ENCODE measurements at places on chromosomes 7 and 10.

DNA sequence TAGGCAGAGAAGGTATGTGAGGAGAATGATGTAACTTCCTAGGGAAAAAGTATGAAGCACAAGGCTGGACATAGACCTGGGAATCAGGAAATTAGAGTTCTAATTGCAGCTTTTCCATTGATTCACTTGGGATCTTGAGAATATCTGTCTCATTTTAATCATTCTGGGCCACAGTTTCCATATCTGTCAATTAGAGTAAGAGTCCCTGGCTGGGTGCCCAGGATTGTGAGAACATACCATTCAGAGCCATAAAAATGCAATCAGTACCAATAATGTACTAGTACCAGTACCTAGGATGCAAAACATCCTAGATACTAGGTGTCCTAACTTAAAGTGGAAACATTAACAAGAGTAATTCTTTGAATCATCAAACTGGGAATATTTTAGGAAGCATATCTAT lies 29.6 kb downstream of the CAV1 start:
- peak; percentile 83 for DNase-seq

DNA sequence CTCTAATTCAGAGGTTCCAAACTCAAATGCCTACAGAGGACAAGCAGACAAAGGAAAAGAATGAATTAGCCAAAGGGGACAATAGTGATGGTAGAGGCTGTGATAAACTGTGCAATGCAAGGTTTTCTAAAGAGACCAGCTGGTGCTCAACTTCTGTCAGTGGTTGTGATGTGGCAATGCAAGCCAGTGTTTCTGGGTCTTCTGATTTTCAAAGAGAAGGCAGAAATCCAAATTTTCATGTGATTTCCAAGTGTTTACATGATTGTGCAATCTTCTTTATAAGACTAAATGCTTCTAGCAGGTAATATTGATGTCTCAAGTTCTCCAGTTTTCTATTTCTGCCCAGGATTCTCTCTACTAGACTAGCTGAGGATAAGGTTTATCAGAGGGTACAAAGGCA lies 135.9 kb downstream of the PCDH15 start:
- DNase-seq = no peak

DNA sequence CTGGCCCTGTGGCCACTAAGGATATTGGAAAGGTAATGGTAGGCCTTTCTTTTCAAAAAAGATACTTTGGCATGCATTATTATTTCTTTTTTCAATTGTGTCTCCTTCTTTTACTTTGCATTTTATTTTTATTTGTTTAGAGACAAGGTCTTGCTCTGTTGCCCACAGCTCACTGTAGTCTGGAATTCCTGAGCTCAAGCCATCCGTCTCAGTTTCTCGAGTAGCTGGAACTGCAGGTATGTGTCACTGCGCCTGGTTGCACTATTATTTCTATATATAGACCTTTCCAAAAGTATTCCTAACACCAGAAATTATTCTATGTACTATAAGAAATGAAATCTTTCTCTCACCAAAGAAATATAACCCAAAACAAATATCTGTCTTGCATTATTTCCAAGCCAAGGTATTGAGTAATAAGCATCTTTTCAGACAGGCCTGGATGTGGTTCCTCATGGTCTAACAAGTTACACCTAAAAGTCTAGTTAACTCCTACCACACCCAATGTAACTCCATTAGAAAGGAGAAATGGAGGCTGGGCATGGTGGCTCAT lies 500.8 kb upstream of the ANKRD30A start:
- no peak for DNase-seq

DNA sequence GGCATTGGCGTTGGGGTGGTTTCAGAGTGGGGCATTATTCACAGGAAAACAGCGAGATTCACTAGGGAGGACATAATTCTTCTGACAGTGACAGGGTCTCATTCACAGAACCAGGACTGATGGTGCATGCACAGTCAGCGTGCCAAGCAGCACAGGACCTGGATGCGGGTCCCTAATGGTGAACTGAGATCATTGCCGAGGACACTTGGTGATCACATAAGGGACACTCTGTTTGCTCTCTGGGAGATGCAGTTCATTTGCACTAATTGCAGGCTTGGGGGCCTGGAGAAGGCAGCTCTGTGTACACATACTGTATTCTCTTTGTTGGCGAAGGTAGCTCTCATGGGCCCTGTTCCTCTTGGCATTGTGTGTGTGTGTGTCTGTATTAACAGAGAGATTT lies 716.1 kb downstream of the PHTF2 start:
- no peak for DNase-seq

- DNase-seq = peak; percentile 5
Measured at GRCh38 chr7:80661729-80662128, 23.3 kb downstream of the CD36 start.

DNA sequence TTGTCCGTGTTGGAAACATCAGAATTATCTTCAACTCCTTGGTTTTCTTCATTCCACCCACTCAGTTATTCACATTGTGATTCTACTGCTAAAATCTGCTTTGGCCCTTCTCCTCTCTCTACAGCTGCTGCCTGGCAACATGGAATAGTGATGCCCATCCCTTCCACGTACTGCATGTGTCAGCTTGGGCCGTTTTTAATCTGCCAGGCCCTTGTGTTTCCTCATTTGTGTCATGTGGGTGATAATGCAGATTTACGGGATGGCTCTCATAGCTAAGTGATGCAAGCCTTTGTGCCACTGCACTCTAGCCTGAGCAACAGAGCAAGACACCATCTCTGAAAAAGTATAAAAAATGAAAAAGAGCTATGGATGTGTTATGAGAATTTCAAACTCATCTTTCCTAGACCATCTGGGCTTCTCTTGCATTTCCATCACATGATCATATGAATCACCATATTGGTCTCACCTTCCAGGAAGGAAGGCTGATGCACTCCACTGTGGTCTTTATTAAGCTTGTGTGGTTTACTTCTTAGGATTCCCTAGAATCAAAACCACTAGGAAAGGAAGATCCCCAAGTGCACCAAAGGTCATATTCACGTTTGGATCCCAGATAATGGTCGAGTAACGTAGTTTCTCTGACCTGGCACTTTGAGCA lies 20.6 kb upstream of the CELF2 start:
- DNase-seq = no peak

DNA sequence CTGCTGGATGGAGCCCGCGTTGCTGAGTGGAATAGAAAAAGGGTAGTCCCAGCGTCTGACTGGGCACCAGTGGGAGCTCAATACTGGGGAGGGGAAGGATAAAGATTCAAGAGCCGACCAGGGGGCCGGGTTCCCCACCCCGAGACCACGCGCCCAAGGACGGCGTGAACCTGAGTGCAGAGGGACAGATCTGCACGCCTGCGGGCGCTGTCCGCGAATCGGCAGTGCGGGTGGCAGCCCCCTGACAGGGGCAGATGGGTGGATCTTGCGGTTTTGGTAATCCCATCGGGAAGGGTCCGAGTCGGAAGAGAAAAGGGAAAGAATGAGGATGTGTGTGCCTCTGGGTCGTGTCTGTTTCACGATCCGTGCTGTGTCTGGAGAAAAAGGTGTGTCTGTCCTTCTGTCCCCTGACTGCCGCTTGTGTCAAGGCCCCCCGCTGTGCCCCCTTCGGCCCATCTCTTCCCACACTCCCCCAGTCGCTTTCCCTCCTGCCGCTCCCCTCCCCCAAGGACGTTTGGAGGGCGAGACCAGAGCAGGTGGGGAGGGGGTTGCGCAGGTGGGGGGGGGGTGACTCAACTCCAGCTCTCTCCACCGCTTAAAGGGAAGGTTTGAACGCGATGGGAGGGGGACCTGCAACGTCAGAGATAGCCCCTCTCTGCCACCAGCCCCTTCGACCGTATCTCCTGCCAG lies 734 bp upstream of the VGF start:
- DNase-seq = no peak

DNA sequence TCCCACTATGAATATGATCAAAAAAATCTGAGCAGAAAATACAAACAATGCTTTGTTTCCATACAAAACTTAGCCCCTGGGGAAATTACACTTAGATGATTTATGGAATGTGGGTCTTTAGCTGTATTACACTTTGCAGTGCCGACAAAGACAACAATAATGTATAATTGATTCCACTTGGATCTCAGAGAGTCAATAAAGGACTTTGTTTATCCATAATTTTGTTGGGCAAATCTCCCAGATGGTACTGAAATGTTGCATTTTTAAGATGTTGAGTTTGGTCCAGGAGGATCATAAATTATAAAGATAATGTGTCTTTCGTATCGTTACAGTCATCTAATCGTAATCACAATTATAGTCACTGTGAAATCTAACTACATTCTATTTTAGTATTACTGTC lies 66.9 kb upstream of the DOCK1 start:
- no peak for DNase-seq

DNA sequence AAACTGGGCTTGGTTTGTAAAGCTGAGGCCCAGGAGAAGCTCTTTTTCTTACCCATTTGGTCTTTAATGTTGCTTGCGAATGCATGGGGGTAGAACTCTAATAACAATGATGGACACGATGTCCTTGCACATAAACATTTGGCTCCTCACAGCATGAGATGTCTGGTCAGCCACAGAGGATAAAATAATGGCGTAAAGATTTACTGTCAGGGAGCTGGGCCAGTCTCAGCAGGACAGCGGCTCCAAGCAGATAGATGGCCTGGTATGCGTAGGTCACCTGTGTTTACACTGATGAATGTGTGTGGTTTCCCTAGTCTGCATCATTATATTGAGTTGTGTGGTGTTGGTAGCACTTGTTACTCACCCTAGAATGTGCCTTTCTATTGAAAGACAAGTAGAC lies 537.4 kb downstream of the CNTNAP2 start:
- no peak for DNase-seq

- DNase-seq = peak; percentile 63
Measured at GRCh38 chr7:112112822-112113255, 93.4 kb downstream of the DOCK4 start.

All from dermis blood vessel endothelial cell (primary cell).